NCI-H510A treated with DMSO at 0.1 percent for 48 hours (cell line): ENCODE measurements at places on chromosomes 6 and 20.

DNA sequence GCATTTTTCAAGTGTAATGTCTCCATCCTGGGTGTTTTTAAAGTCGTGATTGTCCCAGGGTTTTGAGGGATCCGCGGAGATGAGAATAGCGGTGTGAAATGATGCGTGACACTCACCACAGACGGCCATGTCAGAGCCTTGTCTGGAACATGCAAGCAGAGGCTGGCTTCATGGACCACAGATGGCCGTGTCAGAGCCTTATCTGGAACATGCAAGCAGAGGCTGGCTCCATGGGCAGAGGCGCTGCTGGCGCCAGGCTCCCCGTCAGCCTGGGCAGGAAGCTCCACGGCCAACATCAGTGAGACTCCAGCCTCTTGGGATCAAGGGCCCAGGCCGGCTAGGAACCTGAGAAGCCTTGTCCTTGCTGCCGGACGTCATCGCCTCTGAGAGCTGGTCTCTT is 7.7 kb upstream of the MRGBP start:
- DNase-seq: no peak

DNA sequence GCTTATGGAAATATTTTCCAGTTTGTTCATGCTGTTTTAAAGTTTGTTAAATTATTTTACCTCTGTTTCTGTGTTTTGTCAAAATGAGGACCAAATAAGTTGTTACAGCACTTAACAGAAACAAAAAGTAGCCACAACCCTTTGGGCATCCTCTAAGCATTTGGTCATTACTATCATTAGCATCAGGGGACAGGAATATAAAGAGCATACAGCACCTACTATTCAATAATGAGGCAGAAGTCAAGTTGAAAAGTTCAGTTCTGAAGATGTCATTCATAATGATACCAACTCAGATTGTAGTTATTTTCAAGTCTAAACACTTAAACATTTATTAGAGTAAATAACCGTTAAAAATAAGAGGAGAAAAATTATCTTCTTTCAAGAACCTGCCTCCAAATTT is 862.3 kb upstream of the FLRT3 start:
- DNase-seq: no peak

DNA sequence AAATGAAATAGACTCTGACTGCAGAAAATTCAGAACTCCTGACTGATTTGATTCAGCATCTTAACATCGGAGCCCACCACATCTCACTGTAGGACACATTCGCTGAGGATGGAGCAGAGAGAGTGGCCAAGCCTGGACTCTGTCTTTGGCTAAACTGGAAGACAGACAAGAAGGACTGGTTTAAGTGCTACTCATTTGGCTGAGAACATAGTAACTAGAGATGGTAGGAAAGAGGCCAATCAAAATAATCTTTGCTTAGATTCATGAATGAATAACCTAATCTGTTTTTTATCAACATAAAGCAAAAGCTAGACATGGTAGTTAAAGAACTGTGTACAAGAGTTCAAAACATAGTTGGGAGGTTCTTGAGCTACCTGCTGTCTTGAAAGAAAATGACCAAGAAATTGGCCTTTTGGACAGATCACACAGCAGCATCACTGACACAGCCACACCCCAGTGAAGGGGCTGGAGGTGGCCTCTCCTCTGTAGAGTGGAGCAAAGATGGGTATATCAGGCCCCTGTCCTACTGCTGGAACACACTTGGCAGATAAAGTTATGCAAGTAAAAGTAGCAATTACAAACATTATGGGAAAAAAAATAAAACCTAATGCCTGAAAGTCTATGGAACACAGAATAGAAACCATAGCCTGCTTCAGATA is 87.1 kb upstream of the NT5E start:
- DNase-seq: no peak

- DNase-seq: no peak
These were observed 40.2 kb downstream of the PLAGL1 start for GRCh38 chr6:143967706-143968376.

DNA sequence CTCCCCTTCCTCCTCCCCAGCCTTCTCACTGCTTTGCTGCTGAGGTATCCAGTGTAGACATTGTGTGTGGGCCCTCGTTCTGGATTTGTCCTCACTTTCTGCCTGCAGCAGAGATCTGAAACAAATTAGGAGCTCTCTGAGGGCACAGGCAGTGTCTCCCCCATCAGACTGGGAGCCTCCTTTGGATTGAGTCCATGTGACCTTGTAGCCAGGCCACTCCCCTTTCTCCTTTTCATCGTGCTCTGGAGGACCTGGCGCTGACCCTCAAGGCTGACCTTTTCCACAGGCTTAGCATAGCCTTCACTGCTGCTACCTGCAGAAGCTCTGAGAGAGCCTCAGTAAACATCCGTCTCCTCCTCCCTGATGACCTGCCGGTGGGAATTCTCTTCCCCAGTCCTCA is 26.2 kb downstream of the VEGFA start:
- no peak for DNase-seq

DNA sequence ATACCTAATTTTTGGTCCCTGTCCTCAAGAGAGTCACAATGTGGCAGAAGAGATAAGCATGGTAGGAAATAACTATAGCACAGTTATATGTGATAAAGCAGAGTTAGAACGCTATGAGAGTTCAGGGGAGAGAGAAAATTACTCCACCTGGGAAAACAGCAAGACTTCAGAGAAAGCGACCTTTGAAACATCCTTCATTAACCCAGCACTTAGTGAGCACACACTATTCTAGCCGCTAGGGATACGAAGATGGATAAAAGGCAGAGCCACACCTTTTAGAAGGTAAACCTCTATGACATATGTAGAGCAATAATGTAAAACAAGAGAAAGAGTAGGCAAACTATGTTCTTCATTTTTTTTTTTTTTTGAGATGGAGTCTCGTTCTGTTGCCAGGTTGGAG is 264.3 kb downstream of the PTPRK start:
- DNase-seq: no peak
